ENCODE measurements at places on chromosomes 5 and 9.

- DNase-seq: peak; percentile 62
These were observed 13.9 kb downstream of the RAI14 start for GRCh38 chr5:34669931-34670516.

DNA sequence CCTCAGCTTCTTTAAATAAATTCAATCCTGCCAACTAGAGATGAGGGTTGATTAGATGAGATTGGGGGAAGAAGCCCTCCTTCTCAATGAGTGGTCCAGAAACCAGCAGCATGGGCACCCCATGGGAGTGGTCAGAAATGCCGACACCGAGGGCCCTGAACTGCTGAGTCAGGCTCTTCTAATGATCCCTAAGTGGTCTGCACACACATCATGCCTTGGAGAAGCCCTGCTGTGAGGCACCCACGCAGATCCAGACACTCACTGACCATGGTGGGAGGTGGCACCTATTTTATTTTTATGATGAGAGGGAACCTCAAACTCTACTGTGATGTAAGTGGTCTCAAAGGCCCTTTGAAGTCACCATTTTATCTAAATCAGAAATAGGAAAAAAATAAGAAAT lies 72.3 kb upstream of the BOD1 start:
- no peak for DNase-seq

- DNase-seq: no peak
These were observed 17.0 kb upstream of the LCP2 start for GRCh38 chr5:170314541-170315095.

DNA sequence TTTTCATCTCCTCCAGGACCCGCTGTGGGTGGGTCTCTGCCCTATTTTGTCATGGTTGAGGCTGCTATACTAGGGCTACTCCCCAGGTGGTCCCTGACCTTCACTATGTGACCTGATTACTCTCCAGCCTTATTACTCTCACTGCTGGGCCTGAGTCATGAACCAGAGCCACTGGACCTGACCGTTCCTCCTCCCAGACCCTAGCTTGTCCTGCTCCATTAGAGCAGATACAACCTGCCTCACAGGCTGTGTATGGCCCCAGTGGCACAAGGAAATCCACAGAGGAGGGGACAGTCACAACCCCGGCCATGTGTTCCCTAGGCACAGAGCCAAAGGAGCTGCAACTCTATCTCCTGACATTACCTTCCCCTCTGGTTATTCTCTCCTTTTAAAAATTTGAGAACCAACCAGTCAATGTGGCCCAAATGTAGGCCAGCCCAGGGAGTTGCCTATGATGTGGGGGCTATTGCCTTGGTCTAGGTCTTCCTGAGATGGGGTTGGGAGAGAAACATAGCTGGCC lies 96.0 kb upstream of the FSTL4 start:
- DNase-seq: no peak

- DNase-seq: no peak
These were observed 206.3 kb downstream of the IRX1 start for GRCh38 chr5:3801967-3802366.

GRCh38 chr5:23507278-23507685 lies at the start of gene PRDM9:
TSS of gene PRDM9 (plus strand) at chr5:23507609. CDS start at chr5:23509034, 1,425 bp downstream.
- DNase-seq: no peak

- DNase-seq: no peak
These were observed 223.5 kb upstream of the MEF2C start for GRCh38 chr5:89106480-89106879.

GRCh38 chr9:104748359-104749031 lies 1.0 kb downstream of the NIPSNAP3A start:
- DNase-seq: peak; percentile 24

GRCh38 chr5:111411301-111411700 lies 101.0 kb downstream of the STARD4 start:
- peak; percentile 15 for DNase-seq

- no peak for DNase-seq
These were observed 348.9 kb upstream of the ISL1 start for GRCh38 chr5:51034222-51034901.

- DNase-seq: no peak
These were observed 11.7 kb upstream of the DOLPP1 start for GRCh38 chr9:129068990-129069861.

DNA sequence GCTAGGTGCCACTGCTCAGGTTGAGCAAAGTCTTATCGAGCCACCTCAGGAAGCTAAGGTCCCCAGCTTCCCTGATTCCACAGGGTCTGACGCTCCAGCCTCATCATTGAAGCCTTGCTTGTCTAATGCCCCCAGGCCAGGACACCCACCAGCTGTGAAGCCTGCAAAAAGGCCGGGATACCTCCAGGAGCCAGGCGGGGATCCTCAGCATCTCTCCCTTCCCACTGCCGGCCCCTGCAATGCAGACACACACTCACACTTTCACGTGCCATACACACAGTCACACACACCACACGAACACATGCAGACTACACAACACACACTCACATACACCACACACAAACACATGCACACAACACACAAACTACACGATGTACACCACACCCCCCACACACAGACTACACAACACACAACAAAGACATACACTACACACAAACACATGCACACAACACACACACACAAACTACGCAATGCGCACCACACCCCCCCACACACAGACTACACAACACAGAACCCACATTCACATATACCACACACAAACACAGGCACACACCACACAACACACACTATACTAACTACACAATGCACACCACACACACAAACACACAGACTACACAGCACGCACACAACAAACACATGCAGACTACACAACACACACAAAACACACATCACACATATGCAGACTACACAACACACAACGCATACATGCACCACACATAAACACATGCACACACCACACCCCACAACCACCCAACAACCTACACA lies 17.8 kb upstream of the S1PR3 start:
- DNase-seq: no peak

DNA sequence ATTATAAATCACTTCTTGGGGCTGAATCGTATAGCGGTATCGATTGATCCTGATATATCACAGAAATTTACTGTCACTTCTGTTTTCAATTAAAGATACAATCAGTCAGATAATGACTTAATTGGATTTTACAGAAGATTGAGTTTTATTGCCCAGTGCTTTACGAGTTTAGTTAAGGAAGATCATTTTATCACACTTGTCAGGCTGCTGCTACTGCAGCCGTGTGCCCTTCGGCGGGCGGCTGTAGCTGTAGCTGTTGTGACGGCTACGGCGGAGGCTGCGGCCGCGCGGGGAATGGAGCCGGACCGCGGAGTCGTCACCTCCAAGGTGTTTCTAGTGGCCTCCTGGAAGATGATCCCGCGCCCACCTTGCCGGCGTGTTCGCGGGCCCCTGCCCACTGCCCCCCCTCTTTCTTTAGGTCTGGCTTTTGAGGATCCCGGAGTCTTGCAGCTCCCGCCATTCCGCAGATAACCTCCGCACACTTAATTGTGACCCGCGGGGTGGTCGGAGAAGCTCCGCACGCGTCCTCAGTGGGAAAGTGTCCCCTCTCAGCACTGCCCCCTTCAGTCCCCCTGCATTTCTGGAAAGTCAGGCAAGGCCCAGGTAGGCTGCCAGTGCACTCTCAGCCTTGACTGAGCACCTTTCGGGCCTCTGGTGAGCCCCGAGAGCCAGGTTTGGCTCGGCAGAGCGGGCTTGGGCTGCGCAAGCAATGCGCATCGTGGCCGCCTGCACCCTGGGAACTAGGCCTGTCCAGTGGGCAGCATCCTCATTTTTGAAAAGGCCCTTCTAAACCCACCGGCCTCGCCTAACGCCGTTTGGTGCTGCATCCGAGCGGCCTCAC lies 6.9 kb upstream of the DMRT3 start:
- no peak for DNase-seq

GRCh38 chr5:129904667-129905472 lies 605 bp downstream of the CHSY3 start:
- peak; percentile 12 for DNase-seq

GRCh38 chr5:14735944-14736343 lies 71.4 kb downstream of the OTULIN start:
- DNase-seq: no peak

GRCh38 chr9:16417161-16417560 lies 453.3 kb downstream of the BNC2 start:
- DNase-seq: peak; percentile 97

DNA sequence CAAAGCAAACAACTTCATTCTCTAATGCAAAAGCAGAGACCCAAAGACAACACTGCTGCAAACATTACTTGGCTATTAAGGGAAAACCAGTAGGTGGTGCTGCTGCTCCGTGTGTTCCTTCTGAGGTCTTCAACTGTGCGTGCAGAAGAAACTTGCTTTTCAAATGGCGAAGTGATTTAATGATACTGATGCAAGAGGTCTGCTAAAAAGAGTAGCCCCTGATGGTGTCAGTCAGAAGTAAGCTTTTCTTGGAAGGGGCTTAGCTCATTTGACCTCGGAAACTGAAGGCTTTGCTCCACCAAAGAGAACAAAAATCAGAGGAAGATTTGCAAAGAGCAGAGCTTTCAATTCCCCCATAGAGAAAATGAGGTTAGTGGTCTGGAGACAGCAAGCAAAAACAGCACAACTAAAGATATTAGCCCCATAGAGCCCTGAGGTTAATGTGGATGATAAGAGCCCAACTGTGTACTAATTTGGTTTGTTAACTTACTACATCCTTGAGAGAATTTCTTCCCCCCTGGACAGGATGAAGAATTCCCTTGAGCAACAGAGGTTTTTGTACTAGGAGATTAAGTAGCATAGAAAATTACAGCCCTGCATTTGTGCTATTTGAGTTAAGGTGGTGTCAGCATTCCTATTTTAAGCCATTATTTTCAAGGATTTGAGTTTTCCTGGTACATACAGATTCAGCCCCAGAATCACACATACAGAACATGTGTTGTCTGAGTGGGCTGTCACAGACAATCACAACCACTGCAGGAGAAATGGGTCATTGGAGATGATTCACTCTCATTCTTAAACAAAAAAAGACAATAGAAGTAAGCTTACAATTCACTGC lies 153.2 kb upstream of the C9orf72 start:
- peak; percentile 56 for DNase-seq

- no peak for DNase-seq
These were observed 196.6 kb upstream of the OTULINL start for GRCh38 chr5:14385019-14385418.

- no peak for DNase-seq
These were observed 797.3 kb upstream of the ACO1 start for GRCh38 chr9:31587146-31587545.

DNA sequence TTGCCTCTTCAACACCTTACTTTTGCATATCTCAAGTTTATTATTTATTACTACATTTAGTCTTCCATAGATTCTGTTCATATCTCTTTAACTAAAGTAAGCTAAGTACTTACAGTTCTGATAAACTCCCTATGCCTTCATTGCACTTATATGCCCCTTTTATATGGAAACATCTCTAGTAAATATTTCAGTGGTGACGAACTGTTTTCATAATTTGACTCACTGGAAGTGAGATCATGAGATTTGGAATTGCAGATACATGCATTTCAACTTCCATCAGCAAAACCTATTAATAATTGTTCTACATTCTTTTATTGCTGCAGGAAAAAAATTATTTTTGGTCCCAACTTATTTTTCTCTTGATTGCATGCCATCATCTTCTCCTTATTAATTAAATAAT lies 263.5 kb downstream of the CD180 start:
- DNase-seq: peak; percentile 3

DNA sequence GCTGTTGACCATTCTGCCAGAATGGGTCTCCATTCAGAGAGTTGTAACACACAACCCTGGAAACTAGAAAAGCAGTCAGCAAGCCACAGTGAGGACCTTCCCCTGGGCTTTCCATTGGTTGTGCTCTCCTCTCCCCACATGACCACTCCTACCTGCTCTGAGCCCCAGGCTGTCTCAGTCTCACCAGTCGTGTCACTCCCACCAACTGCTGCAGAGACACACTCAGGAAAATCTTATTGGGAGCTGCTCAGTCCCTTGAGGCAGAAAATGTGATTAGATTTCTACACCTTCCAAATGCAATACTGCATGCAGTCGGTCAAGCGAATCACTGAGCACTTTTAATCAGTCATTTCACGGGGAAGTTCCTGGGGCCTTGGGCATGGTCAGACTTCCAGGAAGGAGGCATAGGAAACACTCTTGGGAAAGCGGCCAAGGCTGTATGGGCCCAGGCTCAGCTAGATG lies 284.2 kb upstream of the NMUR2 start:
- no peak for DNase-seq

- no peak for DNase-seq
These were observed 203.1 kb upstream of the ARRDC3 start for GRCh38 chr5:91586232-91586631.

DNA sequence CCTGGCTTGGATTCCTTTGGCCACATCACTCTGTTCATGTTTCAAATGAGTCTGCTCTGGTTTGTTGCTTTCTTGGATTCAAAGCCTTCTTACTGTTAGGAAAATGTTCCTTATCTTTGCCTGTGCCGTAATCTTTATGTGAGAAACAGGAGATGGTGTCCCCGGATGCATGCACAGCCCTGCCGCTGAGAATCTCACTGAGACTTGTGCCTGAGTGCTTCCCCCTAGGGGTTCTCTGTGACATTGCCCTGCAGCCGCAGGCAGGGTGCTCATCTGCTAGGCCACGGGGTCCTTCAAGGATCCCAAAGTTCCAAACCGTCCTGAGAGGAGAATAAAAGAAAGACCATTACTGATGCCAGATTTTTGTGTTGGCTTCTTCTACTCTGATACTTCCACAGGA lies 81.4 kb upstream of the ANKRD55 start:
- no peak for DNase-seq

DNA sequence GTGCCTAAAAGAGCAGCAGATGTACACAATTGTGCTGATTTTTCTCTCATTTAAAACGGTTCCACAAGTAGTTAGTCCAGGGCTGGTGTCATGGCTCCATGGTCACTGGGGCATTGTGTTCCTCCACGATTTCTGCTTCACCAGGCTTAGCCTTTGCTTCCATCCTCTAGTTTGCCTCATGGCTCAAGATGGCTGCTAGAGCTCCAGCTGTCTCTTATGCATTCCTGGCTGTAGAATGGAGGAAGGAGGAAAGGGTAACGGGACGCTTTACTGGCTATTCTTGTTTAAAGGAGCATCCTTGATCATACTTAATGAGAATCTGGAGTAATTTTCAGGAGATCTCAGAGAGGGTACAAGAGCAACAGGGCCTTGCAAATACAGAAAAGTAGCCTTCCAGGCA lies 47.7 kb downstream of the BOD1 start:
- no peak for DNase-seq
